A549 treated with CpdA at 1 μM for 4 hours (cell line): ENCODE measurements at places on chromosomes 3 and 15. TPM values are rescaled to one million over a fixed set of nuclear protein-coding genes. Genes with fewer than 3 reads are reported as not detected.

Gene PEX11A
- total RNA-seq: 5.9 to 7.7 TPM (median 6.9 TPM) in 5 replicates

Gene CEMIP
- 2.2 to 3.0 TPM (median 2.4 TPM) in 5 replicates for total RNA-seq

Gene ZDHHC23
- total RNA-seq: 3.3 to 3.6 TPM (median 3.5 TPM) in 5 replicates

Gene ZCWPW2
- total RNA-seq: 0.06 TPM in 1 of 5 replicates, not detected in the others

Gene ZNF80
- not detected in 5 replicates for total RNA-seq

Gene TRPM1
- not detected in 5 replicates for total RNA-seq

Gene LNP1
- 0.79 to 1.1 TPM (median 0.85 TPM) in 5 replicates for total RNA-seq

Gene ROBO2
- not detected in 5 replicates for total RNA-seq
